Nephron progenitor cell (in vitro differentiated cells): ENCODE measurements at places on chromosomes 2 and 18.

DNA sequence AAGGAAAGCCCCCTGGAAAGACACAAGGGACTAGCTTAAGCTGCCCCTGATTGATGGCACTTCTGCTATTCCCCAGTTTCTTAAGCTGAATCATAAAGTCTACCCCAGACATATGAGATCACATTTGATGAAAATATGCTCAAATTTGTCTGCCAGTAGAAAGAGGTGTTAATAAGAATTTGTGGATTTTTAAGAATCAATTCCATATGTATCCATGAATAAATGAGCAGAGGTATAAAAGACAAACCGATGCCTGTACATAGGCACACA is 119.9 kb downstream of the CCBE1 start:
- no peak for DNase-seq

GRCh38 chr2:191666732-191667131 is 11.2 kb upstream of the NABP1 start:
- no peak for DNase-seq

GRCh38 chr2:227860221-227860641 is 11.2 kb upstream of the DAW1 start:
- DNase-seq: no peak

- no peak for DNase-seq
Measured at GRCh38 chr2:100257939-100258338, 64.4 kb downstream of the LONRF2 start.

- peak; percentile 30 for DNase-seq
Measured at GRCh38 chr2:104312684-104313083, 541.2 kb upstream of the POU3F3 start.

DNA sequence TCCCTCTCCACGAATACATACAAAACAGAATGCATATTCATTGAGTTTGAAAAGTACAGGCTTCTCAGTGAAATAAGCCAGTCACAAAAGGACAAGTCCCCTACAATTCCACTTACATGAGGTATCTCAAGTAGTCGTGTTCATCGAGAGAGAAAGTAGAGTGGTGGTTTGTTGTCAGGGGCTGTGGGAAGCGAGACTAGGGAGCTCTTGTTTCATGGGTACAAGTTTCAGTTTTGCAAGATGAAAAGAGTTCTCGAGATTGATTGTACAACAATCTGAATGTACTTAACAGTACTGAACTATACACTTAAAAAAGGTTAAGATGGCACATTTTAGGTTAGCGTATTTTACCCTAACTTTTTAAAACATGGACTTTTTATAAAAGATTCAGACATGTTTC is 71.5 kb upstream of the TTC39C start:
- no peak for DNase-seq

DNA sequence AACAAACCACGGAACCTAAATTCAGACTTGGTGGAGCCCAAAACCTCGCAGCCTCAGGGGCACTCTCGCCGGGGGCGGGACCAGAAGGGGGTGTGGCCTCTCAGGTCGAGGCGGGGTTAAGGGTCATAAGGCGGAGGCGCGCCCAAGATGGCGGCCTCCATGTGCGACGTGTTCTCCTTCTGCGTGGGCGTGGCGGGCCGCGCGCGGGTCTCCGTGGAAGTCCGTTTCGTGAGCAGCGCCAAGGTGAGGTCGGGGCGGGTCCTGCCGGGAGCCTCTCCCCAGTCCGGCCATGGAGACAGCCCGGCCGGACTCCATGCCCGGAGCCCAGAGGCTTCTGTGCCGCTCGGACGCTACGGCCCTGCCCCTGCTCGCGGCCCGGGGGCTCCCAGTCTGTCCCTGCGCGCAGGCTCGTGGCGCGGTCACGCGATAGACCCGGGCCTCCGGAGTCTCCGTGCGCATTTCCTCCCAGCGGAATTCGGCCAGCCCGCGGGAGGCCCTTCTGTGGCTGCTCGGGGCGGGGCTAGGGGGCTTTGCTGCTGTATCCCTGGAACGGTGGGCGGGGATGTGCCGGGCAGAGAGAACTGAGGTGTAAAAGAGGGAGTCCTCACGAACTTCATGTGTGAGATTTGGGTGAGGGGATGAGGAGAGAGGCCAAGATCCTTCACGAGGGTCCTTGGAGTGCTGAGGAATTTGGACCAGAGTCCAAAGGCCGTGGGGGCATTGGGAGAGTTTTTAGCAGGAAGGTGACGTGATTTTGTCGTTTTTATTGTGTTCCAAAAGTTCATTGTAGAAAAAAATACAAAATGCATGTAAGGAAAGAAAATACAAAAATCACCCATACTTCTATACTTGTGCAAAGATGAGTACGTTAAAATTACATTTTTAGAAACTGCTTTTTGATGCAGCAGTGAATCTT is at the start of gene SMYD5:
TSS of gene SMYD5 (plus strand) at position 126 of the 916 bp plus-strand sequence. CDS start at position 148, 22 bp downstream.
- DNase-seq: peak; percentile 91

DNA sequence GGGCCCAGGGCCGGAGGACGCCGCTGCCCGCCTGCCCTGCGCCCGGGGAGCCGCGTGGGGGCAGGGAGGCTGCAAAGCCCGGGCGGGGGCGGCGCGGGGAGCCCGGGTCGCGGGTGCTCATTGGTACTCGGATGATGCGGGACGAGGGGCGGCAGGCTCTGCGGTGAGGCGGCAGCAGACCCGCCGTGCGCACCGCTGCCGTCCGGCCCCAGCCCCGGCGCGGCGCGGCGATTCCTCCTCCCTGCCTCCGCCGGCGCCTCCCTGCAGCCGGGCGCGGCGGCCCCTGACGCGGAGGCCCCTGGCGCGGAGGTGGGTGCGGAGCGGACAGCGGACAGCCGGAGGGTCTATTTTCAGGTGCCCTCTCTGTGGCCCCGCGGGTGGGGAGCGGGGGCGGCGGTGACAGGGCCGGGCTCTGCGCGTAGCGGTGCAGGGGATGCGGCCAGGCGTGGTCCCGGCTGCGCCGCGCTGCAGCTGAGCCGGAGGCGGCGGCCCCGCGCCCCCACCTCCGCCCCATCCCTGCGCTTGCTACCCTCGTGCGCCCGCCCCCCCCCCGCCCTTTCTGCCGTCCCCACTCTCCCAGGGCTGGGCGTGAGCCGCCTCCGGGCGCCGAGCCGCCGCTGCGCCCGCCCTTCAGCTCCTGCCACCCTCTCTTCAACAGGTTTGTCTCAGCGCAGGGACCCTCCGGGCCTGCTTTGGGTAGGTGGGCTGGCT is 640 bp downstream of the SPTBN1 start:
- peak; percentile 72 for DNase-seq

GRCh38 chr2:201883606-201884369 is 77.5 kb downstream of the CDK15 start:
- DNase-seq: no peak

- no peak for DNase-seq
Measured at GRCh38 chr18:48915626-48916425, 34.9 kb downstream of the SMAD7 start.

DNA sequence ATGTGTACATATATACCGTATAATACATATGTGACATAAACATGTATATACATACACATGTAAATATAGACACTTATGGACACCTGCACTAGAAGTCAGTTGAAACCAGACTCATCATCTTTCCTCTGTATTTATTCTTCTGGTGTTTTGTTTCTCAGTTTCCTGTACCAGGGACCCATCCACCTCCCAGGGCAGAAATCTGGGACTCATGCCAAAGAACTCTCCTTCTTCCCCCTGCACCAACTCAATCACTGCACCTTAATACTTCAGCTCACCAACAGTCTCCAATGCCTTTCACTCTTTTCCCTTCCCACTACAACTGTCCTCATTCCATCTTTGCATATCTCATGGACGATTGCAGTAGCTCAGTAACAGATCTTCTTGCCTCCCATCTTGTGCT is 428.0 kb downstream of the FBXO15 start:
- no peak for DNase-seq

DNA sequence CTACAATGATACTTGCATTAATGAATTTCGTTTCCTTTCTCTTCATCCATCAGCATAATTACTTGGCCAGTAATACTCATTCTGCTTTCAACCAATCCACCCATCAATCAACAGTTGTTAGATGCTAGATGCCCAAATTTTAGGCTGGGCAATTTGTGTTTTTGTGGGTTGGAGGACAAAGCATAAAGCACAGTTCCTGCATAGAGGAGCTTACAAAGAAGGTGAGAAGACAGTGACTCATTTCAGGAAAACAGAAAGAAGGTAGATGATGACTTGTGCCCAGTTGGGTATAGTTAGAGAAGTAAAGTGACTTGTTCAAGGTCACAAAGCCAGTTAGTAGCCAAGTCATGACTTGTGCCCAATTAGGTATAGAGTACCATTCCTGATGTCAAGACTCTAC is 1186.8 kb upstream of the CELF4 start:
- DNase-seq: no peak

GRCh38 chr2:171432969-171433762 is 624 bp downstream of the METTL8 start:
- peak; percentile 17 for DNase-seq
